A549 treated with CORT108297 at 1 μM for 4 hours (cell line): ENCODE measurements at places on chromosomes 4 and X. TPM values are rescaled to one million over a fixed set of nuclear protein-coding genes. Genes with fewer than 3 reads are reported as not detected.

The FGF2 gene
- 29.8 to 63.8 TPM (median 52.6 TPM) in 5 replicates for total RNA-seq

The IRF2 gene
- total RNA-seq, result 11.1 to 15.7 TPM (median 11.8 TPM) in 5 replicates

The HTR2C gene
- not detected in 5 replicates for total RNA-seq

The DIPK2B gene
- total RNA-seq, result 0.02 TPM in 1 of 5 replicates, not detected in the others

The MAGEC2 gene
- not detected in 5 replicates for total RNA-seq

The PAGE2 gene
- total RNA-seq, result not detected in 5 replicates

The IQSEC2 gene
- total RNA-seq, result 32.6 to 44.7 TPM (median 40.2 TPM) in 5 replicates

The FDCSP gene
- total RNA-seq, result not detected in 5 replicates

The CXCL11 gene
- total RNA-seq, result 0.09 to 0.51 TPM (median 0.18 TPM) in 5 replicates

The NEUROG2 gene
- total RNA-seq, result not detected in 5 replicates

The LGI2 gene
- 0.11 to 0.34 TPM (median 0.16 TPM) in 5 replicates for total RNA-seq
